ENCODE measurements at places on chromosomes 2 and 18.

- DNase-seq, result no peak
Measured at GRCh38 chr2:164515734-164516133, 105.5 kb downstream of the GRB14 start.

- no peak for DNase-seq
Measured at GRCh38 chr2:151819920-151820319, 8.3 kb downstream of the ARL5A start.

DNA sequence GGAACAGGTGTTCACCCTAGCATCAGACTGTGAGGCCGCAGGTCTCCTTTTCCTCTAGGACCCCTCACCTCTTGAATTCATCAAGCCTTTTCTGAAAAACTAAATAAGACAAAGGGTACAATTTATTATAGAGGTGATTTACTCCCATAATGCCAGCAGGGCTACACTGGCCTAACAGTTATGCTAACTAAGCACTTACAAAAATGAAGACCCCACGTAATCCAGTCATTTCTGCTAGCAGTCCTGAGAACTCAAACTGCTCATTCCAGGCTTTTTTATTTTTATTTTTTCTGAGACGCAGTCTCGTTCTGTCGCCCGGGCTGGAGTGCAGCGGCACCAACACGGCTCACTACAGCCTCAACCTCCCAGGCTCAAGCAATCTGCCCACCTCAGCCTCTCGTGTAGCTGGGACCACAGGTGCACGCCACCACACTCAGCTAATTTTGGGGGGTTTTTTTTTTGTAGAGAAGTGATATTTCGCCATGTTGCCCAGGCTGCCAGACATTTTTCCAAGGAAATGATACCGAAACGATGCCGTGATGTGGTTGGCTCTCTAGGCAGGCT lies 14.2 kb downstream of the CAPG start:
- no peak for DNase-seq

- no peak for DNase-seq
Measured at GRCh38 chr18:49558356-49558755, 3.5 kb upstream of the LIPG start.

DNA sequence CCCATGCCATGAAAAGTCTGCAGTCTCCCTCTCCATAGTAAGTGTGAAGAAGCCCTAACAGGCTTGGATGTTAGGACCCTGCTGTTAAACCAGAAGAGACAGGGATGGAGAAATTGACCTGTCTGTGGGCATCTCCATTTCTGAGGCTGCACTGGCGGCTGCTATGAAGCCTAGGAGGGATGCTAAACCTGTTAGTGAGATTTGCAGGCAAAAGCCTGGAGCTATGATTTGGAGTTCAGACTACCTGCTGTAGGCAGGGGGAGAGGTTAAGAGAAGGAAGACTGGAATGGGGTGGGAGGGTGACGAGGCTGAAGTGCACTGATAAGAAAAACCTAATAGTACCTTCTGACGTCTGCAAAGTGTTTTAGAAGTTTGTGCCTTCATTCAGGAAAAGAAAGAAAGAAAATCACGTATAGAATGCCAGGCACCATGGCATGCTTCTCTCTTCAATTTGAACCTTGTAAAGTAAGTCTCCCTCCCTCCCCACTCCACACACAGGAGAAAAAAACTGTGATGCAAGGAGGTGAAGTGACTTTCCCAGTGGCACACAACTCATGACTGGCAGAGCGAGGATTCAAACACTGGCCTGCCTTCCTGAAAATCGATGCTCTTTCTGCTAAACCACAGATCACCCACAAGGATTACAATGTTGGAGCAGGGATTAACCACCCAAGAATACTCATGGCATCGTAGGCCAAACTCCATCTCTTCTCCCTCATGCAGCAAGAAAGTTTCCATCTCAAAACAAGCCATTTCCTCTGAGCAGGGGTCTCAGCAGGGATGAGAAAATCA lies 98.5 kb upstream of the PKDCC start:
- DNase-seq, result no peak

GRCh38 chr18:28637897-28638296 lies 461.0 kb upstream of the CDH2 start:
- no peak for DNase-seq

DNA sequence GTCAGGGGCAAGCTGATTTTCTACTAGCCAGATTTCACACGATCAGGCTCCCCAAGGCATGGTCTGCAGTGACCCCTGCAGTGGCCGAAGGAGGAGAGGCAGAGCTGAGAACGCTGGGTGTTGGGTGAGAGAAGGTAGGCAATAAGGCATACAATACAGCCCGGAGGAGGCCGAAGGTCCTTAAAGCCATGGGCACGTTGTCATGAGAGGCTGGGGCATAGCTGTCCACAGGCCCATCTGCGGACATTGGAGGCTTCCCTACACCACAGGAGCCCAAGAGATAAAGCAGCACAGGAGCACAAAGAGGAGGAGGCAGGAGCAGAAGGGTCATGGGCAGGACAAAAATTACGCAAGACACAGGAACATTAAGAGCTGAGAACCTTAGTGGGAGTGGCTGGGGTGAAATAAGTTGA lies 16.7 kb upstream of the BZW1 start:
- DNase-seq, result no peak

DNA sequence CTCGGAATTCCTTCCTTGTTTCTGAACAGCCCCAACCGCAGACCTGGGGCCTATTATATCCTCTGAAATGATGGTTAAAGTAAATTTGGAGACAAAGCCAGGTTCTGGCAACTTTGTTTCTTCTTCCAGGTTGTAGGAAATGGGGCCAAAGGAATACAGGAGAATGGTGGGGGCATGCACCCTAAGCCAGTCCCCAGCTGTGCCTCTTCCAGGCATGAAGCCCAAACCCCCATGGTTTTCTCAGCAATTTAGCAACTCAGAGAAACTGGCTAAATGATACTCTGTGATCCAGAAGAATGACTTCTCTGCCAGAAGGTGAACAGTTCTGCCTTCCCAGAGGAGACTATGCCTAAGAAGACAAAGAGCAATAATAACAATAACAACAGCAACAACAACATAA lies 635.0 kb upstream of the FANCL start:
- DNase-seq, result no peak

Measured in posterior cingulate gyrus (tissue), 11 donors.